ENCODE measurements at places on chromosomes 7 and 10.

DNA sequence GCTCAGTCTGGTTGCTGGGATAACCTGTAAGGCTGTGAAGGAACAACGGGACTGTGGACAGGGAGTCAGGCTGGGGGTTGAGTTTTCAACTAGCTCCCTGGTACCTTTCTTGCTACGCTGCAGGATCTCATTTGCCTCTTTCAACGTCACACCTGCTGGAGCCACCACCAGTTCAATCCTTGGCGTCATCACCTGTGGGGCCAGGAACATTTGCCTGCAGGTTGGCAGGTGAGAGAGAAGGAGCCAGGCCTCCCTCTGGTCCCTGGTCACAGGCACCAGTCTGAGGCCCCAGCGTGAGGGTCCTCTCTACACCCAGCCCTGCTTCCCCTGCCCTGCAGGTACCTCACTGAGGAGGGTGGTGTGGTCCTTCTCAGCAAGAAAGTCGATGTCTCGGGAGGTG, 9.8 kb downstream of the IMPDH1 start:
- H3K4me3 ChIP-seq: no peak overlapping the region
- no peak for DNase-seq
- peaks cover 32% of the 10 kb centered on the region for H3K36me3 ChIP-seq
- H3K4me1 ChIP-seq: peaks cover 9% of the 10 kb centered on the region

- H3K36me3 ChIP-seq: peaks cover 19% of the 10 kb centered on the region
- no peak overlapping the region for H3K27ac ChIP-seq
- no peaks in the 10 kb centered on the region for H3K27me3 ChIP-seq
- DNase-seq: no peak
These were observed 98.7 kb downstream of the RNF216 start for GRCh38 chr7:5682551-5683279.

- peaks cover 2% of the 10 kb centered on the region for H3K4me1 ChIP-seq
- DNase-seq: no peak
- H3K27ac ChIP-seq: no peak overlapping the region
- no peak overlapping the region for H3K4me3 ChIP-seq
- no peaks in the 10 kb centered on the region for H3K36me3 ChIP-seq
- no peaks in the 10 kb centered on the region for H3K27me3 ChIP-seq
These were observed 27.9 kb upstream of the AOAH start for GRCh38 chr7:36752026-36752711.

- no peaks in the 10 kb centered on the region for H3K4me1 ChIP-seq
- no peak overlapping the region for H3K27ac ChIP-seq
- no peaks in the 10 kb centered on the region for H3K27me3 ChIP-seq
These were observed 1023.0 kb upstream of the SORCS1 start for GRCh38 chr10:108187408-108188012.

DNA sequence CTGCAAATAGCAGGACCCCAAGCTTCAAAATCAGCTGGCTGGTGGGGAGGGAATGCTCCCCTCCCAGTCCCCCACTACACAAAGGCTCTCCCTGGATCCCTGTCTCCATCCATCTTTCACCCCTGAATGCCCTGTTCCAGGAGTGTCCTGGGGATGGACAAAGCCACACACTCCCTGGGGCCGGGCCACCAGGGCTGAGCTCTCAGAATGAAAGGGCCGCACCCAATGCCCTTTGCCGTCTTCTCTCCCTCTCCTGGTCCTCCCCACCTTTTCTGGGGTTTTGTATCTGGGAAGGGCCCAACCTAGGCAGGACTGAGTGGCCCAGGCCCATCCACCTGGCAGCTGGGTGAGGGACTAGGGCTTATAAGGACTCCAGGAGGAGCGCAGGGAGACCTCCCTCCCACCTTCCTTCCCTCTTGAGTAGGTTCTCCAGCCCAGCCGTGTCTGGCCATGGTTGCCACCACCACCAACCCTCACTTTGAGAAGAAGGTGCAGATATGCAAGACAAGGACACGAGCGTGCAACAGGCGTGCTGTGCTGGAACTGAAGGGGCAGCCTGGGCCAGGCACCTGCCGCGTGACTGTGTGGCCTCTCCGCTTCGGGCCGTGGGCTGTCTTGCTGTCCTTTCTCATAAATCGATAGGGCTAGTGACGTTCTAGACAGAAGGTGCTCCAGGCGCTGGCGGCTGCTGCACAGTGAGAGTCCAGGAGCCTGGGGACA, 157.1 kb downstream of the TCERG1L start:
- no peak for DNase-seq
- no peaks in the 10 kb centered on the region for H3K4me1 ChIP-seq
- H3K36me3 ChIP-seq: no peaks in the 10 kb centered on the region
- no peak overlapping the region for H3K4me3 ChIP-seq
- H3K27me3 ChIP-seq: peaks cover 2% of the 10 kb centered on the region

DNA sequence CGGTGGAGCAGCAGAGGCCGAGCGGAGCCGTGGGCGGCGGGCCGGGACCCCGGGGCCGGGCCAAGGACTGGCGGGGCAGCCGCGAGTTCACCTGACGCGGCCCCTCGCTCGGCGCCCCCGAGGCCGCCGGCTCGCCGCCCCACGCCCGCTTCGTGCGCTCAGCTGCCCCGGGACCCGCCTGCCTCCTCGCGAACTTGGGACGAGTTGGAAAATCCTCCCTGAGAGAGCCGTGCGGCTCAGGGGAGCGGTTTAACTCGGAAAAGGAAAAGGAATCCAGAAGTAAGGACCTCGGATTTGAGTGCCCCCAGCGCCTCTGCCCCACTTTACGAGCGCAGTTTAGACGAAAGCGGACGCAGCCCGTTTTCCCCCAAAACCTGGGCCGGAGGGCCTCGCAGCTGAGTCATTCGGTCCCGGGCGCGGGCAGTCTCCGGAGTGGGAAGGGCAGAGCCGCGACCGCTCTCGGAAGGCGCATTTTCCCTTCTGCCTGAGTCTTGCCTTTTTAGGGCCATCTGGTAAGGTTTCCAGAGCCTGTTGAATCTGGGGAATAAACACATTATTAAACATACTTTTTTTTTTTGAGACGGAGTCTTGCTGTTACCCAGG, 744 bp downstream of the CREM start:
- H3K4me3 ChIP-seq: peak overlapping the region; percentile 86
- H3K4me1 ChIP-seq: peaks cover 10% of the 10 kb centered on the region
- peak overlapping the region; percentile 98 for H3K27ac ChIP-seq
- no peaks in the 10 kb centered on the region for H3K27me3 ChIP-seq
- DNase-seq: no peak

Measured in thymus (tissue), 14 donors.